ENCODE measurements at places on chromosomes 1 and 21.
A peak's percentile ranks its signal among the peaks of the same experiment; 100 is the strongest.

- DNase-seq: no peak
Observed at GRCh38 chr1:207502726-207503125, 6.8 kb downstream of the CR1 start.

- peak; percentile 25 for DNase-seq
Observed at GRCh38 chr1:59422921-59423575, 126.2 kb downstream of the FGGY start.

GRCh38 chr1:113192242-113192641, 119.2 kb downstream of the LRIG2 start:
- DNase-seq: no peak

DNA sequence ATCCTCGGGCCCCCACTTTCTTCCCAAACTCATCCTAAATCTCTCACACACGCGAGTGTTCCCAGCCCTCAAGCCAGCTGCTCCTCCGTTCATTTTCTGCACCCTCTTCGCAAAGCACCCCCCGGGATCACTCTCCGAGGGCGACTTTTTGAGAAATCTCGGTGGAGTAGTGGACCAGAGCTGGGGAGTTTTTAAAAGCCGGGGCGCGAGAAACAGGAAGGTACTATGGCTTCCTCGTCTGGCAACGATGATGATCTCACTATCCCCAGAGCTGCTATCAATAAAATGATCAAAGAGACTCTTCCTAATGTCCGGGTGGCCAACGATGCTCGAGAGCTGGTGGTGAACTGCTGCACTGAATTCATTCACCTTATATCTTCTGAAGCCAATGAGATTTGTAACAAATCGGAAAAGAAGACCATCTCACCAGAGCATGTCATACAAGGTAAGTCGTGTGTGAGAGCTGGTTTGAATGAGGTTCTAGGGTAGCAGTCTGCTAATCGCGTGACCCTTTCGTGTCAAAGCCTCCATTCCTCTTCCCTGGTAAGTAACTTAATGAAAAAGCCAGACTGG, 800 bp downstream of the DR1 start:
- no peak for DNase-seq

GRCh38 chr1:9530320-9530719, 8.9 kb upstream of the SLC25A33 start:
- no peak for DNase-seq

DNA sequence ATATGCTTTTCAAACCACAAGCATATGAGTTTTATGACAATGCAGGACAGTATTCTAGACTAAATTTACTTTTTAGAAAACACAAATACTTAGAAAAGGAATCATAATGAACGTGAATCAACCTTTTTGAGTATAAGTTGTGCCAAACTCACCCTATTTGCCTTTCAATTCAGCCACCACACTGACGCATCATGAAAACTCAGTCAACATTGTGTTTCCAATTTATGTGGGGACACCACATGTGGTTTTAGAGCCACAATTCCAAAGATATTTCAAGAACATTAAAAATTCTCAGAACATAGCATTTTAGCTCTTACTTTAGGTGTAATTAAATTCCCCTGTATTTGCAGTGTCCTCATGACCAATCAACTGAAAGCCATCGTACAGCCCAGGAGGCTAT, 118.8 kb downstream of the PTBP2 start:
- no peak for DNase-seq

- DNase-seq: no peak
Observed at GRCh38 chr1:231000639-231001038, 21.7 kb downstream of the ARV1 start.

- DNase-seq: no peak
Observed at GRCh38 chr1:64320922-64321614, 117.6 kb downstream of the UBE2U start.

GRCh38 chr1:218959784-218960183, 213.9 kb upstream of the LYPLAL1 start:
- DNase-seq: no peak

- DNase-seq: no peak
Observed at GRCh38 chr1:3570066-3570986, 41.0 kb downstream of the MEGF6 start.

GRCh38 chr1:65509912-65510680, 89.6 kb downstream of the LEPR start:
- DNase-seq: no peak

DNA sequence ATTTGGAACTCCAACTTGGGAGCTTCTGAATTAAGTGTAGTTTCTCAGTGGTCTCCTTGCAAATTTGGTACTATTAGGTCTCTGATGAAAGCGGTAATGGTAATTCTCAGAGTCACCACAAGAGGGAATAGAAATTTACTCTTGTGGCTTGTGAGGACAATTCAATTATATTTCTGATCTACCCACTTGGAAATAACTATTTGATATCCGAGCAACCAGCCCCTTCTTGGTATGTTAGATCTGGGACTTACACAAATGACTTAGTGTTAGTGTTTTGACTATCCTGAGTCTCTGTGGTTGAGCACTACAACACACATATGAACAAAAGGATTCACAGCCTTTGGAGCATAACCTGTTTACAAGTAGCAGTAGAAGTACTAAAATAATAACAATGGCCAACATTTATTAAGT, 68.1 kb downstream of the RPS6KA1 start:
- DNase-seq: peak; percentile 39

DNA sequence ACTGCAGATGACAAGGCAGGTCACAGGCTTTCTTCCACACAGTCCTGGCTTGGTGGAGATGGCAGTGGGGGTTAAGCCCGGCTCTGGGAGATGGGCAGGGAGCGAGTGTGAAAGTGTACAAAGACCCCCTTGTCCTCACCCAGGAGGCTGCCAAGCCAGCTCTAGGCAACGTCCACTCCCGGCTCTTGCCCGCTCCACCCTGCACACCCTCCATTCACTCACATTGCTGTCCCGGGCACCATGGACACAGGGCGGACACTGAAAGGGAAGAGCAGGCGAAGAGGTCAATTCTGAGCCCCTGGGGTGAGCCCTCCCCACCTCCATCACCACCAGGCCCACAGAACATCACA, 8.9 kb downstream of the COL16A1 start:
- DNase-seq: no peak

- no peak for DNase-seq
Observed at GRCh38 chr1:223189525-223189902, 46.5 kb upstream of the TLR5 start.

GRCh38 chr1:1783320-1783719, 5.0 kb upstream of the NADK start:
- DNase-seq: no peak

DNA sequence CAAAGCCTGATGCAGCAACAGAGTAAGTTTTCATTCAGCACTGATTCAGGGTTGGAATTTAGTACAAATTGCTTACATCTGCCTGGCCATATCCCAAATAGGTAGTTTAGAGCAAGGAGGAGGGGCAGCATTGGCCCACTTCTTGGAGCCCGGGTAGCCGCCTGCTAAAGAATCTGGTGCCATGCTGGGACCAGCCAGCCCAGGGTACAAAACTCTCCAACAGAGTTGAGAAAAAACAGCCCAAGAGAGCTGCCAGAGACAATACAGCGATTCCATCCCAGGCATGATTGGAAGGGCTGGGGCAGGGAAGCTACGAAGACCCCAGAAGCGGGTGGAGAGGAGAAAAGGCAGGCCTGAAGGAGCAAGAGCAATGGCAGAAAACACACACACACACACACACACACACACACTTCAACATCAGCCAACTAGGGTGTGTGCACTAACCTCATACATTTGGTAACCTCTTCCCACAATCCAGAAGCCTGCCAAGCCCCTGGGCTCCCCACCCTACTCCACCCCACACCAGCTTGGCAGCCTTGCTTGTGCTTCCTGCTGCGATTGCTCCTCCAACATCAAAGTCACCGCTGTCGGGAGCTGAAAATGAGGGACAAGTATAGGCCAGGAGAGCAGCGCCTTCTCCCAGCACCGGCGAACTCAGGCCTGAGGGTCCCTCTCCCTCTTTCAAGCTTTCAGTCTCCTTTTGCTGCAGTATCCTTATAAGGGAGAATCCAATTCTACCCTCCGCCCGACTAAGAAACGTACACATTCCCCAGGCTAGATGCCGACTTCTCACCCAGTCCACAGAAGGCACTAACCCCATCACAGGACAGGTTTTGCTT, 1.2 kb downstream of the PIK3C2B start:
- DNase-seq: peak; percentile 35

- DNase-seq: no peak
Observed at GRCh38 chr1:20143318-20143717, 4.2 kb downstream of the PLA2G2F start.

- DNase-seq: no peak
Observed at GRCh38 chr1:226974544-226975258, 34.6 kb downstream of the COQ8A start.

- DNase-seq: no peak
Observed at GRCh38 chr1:30977105-30977504, 68.5 kb upstream of the SDC3 start.

DNA sequence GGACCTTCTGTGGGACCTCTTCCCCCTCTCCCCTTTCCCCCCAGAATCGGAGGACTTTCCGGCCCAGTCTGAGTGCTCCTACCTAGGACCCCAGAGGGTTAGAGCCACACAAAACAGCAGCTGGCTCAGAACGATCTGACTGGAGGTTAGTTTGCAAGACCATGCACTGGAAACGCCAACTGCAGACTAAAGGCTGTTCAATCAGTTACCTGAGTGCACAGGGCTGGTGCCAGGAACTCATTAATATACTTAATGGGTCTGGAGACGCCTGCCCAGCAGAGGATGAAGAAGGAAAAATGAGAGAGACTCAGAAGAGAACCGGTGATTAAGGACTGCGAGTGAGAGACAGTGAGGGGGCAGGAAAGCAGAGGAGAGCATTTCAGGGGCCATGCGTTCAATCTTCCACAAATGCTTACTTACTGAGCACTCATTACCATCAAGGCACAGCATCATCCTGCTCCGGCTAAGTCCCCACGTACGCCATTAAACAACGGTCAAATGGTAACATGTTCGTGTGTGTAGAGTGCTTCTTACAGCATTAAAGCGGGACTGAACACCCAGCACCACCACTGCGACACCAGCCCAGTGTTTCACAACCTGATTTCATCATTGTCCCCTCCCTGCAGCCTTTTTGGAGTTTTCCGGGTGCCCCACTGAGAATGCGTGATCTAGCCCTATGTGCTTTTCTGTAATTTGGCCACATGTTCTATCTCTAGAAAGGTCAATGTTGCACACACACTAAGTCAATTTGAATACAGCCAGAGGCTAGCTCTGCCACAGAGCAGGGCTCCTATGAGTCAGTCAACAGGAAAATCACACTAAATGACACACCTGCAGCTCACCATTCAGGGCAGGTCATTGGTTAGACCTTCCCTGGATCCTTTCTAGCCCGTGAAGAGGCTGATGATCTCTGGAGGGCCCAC, 7.6 kb downstream of the ENO1 start:
- no peak for DNase-seq

- DNase-seq: no peak
Observed at GRCh38 chr21:36642777-36643176, 56.1 kb upstream of the SIM2 start.

DNA sequence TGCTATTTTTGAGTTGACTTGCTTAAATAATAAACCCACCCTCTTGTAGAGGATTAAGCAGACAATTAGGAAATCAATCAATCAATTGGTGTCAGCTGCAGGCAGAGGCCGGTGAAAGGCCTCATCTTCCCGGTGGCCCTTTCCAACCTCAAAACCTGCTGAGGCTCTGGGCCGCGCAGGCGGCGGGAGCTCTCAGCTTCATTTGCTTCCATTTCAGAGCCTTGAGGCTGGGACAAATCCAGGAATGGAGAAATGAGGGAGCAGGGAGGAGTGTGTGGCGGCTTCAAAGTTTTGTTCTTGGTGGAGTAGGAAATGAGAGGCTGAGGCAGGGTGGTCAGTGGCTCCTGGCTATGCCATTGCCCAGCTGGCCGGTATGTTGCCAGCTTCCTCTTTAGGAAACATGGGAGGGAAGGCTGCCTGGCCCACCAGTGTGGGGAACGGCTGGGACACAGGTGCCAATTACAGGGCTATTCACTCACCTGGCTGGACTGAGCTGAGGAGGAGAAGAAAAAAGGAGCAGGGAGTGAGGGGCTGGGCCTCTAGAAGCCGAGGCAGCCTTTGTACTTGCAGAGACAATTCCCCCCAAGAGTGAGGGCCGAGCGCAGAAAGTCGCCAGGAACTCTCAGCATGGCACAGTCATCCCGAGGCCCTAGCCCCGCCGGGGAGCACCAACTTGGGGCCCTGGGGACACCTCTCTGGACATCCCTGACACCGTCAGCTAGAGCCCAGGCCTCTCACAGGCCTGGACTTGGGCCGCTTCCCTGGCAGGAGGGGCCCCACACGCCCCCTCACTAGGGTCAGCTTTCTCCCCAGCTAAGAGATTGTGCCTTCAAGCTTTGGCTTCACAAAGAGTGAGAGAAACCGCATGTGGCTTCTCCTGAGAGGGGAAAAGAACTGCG, 4.4 kb downstream of the POU3F1 start:
- DNase-seq: no peak

GRCh38 chr1:231236208-231236591, 4.8 kb upstream of the GNPAT start:
- DNase-seq: no peak

GRCh38 chr1:88118176-88118845, 565.8 kb upstream of the PKN2 start:
- no peak for DNase-seq

- no peak for DNase-seq
Observed at GRCh38 chr1:162626761-162627160, 5.5 kb upstream of the DDR2 start.

- DNase-seq: no peak
Observed at GRCh38 chr1:19892628-19893168, 10.5 kb downstream of the OTUD3 start.

DNA sequence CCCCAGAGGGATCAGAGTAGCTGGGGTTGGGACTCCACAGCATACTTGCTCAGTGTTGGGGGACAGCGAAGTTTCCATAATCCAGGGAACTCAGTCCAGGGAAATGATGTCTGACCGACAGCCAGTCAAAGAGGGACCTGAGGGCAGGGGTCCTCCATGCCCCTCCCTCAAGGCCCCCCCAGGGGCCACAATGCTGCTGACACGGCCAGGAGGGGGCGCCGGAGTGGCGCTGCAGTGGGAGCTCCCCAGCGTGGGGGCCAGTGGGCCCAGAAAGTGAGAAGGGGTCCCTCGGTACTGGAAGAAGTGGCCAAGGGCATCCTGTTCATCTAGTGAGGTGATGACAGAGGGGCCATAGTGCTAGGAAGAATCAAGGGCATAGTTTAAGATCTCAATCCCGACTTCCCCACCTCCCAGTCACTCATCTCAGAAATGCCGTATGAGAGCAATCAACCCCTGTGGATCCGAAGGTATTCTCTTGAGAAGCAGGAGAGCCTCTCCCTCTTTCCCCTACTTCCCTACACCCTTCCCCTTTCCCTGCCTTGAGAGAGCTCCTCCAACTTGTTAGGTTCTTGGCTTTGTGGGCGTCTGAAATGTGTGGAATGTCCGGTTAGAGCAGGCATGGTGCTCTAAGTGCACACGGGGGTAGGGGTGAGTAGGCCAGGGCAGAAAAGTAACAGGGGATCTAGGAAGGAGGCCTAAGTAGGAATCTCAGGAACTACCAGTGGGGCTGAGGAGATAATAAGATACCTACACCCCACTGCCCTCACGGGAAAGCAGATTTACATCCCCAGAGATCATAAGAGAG, 4.1 kb downstream of the NUDT17 start:
- DNase-seq: no peak
